CD4-positive, alpha-beta T cell treated with Interleukin-15 for 4 hours (primary cell): ENCODE measurements at places on chromosomes 1 and 21.

- no peak for DNase-seq
These were observed 13.1 kb upstream of the VAMP4 start for GRCh38 chr1:171754971-171755370.

DNA sequence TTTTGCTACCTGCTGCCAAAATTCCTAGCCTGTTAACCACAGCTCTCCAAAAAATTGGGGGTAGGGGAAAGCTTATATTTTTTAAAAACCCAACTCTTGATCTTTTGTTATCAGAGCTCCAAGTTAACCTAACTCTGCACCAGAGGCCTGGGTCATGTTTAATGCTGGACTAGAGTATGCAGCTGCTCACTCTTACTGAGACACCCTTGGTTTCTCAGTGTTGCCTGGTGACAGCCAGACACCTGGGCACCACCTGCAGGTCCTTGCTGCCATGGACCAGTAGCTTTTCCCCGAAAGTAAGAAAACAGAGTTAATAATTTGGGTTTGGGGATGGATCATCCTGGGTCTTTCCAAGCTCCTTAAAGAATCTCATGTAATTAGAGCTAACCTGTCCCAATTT lies 30.1 kb downstream of the KCNJ6 start:
- DNase-seq: no peak

- no peak for DNase-seq
These were observed 112.5 kb upstream of the RUNX3 start for GRCh38 chr1:25042331-25043227.

- DNase-seq: no peak
These were observed 169.7 kb downstream of the ATG4C start for GRCh38 chr1:62953633-62954032.

- no peak for DNase-seq
These were observed 5.2 kb downstream of the ALG14 start for GRCh38 chr1:95067568-95067967.

- DNase-seq: no peak
These were observed 2.0 kb downstream of the LRRC41 start for GRCh38 chr1:46301406-46301807.

DNA sequence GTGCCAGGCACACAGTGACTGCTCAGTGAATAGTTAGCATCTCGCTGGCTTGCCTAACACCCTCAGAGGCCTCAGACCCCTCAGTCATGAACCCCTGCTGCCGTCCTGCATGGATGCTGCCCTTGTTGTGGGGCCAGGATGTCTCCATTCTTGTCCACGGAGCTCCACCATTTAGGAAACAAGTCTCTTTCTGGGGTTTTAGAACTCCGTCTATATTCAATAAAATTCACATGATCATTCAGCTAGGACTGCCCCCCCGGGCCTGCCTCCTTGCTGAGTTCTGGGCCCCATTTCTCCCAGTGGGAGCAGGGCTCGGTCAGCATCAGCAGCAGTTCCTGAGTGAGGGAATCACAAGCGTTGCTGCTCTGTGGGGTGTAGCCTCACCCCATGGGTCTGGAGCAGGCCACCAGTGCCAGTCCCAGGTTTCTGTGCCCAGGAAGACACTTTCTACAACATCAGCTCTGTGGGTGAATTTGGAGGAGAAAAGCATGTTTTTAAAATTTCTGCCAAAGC lies 134.1 kb downstream of the RHOU start:
- no peak for DNase-seq

- DNase-seq: no peak
These were observed 140.3 kb upstream of the VANGL1 start for GRCh38 chr1:115501476-115501875.

DNA sequence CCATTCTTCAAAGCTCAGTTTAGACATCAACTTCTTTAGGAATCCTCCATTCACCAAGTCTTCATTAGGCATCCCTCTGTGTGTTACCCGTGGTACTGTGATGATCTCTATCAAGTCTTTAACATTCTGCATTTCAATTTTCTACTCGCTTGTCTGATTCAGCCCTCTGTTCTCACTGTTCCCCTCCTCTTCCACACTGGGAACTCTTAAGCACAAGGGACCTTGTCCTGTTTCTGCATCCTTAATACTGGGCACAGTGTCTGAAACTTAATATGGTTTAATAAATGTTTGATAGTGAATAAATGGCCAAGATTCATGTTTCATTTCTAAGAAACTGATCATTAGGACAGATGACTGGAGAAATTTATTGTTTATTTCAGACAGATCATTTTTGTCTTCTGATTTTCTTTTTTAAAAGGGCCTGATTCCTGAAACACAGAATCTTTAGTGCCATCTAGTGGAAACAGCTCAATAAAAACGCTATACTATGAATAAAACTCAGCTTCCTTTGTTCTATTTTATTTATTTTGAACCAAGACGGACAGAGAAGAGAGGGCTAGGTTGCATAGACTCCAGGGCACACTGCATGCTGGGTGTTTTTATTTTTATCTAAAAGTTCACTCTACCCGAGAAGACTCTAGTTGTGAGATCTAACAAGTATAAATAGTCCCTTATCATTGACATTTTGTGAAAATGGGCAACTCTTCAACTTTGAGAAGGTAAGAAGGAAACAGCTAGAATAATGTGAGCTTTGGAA lies 7.0 kb upstream of the TRIM45 start:
- peak; percentile 44 for DNase-seq

DNA sequence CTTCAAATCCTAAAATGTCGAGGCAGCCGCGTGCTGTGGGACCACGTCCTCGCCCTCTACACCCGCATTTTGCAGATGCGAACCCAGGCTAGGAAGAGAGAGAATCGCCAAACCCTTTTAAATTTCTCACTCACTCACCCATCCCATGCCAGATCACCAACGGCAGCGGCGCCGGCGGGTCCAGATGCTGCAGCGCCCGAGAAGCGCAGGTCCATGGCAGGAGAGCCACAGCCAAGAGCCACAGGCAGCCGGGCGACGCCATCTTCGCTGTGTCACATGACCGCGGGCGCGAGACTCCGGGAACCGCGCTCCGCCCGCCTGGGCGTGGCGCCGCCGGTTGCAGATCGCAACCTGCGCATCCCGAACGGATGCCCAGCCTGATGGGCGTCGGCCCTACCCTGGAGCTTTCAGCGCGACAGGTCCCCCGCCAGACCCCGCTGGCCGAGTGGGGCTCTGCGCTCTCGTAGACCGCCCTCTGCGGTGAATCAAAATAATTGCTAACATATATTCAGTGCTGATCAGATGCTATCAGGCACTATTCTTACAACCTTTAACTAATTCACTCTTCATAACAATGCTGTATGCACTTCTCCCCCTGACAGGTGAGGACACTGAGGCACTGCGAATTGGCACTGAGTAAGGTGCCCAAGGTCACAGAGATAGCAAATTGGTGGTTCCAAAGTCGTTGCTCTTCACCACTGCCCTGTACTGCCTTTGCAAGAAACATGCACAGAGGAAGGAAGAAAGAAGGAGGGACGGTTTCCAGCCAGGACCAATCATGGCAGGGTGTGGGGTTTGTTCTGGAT lies at the start of gene PPT1:
TSS of gene PPT1 (minus strand) at position 276 of the 806 bp plus-strand sequence. CDS start at position 262, 14 bp downstream.
- peak; percentile 74 for DNase-seq

DNA sequence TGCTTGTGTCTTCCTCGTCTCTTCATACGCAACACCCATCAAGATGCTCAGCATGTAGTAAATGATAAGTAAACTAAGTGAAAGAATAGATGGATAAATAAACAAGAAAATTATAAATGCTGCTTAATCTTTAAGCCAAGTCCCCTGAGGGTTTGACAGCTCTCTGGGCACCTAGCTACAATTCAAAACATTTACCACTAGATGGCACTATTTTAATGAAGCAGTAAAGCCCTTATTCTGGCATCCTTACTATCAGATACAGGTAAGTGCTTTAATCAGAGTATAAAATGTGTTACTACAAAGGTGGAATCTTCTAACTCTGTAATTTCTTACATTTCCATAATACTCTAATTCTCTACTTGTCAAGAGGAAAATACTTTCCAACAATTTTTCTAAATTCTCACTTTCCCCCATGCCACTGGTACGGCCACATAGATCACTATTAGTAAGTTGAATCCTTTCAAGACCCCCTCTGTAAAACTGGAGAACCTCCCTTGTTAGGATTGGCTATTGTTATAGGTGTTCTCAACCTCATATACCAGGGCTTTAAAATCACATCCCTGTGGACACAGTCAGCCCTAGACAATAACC lies 137.8 kb downstream of the BARHL2 start:
- peak; percentile 38 for DNase-seq

DNA sequence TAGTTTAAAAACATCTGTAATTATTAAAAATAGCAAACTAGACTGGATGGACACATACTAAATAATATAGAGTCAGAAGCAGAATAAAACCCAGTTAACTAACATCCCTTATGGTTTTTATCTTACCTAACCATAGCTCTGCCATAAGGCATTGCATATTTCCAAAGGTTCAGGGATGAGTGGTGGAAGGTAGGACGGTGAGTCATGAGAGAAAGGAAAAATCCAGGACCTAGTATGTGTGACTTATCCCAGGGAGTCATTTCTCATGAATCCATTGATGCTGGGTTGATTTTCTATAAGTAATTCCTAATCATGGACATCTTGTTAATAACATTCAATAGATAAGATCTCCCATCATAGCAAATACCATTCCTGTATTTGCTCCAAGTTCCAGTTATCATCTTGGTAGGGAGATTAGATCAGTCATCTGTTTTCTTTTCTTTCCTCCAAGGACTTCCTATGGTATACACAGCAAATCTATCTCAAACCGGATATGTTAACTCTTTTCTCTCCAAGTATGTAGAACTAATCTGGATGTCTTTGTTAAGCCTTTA lies 490.7 kb upstream of the B3GALT2 start:
- no peak for DNase-seq

DNA sequence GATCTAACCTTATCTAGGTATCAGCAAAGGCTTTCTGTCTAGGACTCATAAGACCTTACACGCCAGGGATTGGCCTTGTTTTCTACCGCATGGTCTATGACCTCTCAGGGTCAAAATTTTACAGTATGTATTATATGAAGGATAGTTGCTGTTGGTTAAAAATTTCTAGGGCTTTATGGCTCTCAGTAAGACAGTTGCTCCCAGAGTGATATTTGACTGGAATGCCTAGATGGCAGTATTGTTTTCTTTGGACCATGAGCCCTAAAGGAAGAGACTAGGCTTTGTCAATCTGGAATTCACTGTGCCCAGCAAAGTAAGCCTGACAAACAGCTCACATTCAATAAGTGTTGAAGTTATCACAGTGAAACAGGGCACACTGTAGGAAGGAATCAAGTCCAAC lies 37.6 kb downstream of the C1orf87 start:
- no peak for DNase-seq

GRCh38 chr1:22709227-22709626 lies 1.4 kb upstream of the EPHB2 start:
- no peak for DNase-seq

GRCh38 chr1:108551137-108551862 lies 8.6 kb upstream of the EEIG2 start:
- DNase-seq: no peak

- no peak for DNase-seq
These were observed 152.2 kb upstream of the SGIP1 start for GRCh38 chr1:66381621-66382275.

DNA sequence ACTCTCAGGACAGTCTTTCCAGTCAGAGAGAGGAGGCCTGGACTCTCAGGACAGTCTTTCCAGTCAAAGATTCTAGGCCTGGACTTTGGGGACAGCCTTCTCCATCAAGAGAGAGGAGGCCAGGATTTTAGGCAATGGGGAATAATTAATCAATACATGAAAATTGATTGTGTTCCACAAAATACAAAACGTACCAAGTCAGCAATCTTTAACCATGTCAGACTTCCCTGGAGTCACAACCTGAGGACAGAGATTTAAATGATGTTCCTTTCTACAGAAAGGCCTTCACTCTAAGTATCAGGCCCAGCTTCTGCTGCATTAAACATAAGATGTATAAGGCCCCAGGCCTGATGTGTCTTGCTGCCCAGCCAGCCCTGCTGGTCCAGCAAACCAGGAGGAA lies 27.0 kb upstream of the GPR157 start:
- no peak for DNase-seq

DNA sequence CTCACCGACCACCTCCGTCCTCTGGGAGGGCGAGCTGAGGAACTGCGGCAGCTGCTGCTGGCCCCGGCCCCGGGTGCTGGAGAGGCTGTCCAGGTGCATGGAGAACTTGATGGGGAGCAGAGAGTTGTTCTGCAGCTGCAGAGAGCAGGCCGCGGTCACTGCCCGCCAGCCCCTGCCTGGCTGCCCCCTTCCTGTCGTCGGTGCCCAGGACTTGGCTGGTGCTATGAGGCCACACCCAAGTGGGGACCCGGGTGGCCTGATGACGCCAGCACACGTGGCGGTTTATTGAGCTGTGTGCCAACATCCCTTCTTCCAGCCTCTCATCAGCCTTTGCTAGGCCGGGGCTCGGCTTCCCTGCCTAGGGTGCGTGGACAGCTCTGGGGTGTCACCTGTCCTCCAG lies 5.3 kb upstream of the TMEM52 start:
- no peak for DNase-seq

- DNase-seq: no peak
These were observed 93.8 kb downstream of the DNM3 start for GRCh38 chr1:171935086-171935485.

GRCh38 chr21:44889625-44890337 lies 16.3 kb upstream of the PTTG1IP start:
- DNase-seq: no peak

- DNase-seq: no peak
These were observed 19.6 kb downstream of the OLIG1 start for GRCh38 chr21:33089395-33090119.

- DNase-seq: no peak
These were observed 30.1 kb downstream of the HSPG2 start for GRCh38 chr1:21907079-21907418.
